ENCODE measurements at places on chromosomes 6 and 20. TPM values are rescaled to one million over a fixed set of nuclear protein-coding genes. Genes with fewer than 3 reads are reported as not detected.

DNA sequence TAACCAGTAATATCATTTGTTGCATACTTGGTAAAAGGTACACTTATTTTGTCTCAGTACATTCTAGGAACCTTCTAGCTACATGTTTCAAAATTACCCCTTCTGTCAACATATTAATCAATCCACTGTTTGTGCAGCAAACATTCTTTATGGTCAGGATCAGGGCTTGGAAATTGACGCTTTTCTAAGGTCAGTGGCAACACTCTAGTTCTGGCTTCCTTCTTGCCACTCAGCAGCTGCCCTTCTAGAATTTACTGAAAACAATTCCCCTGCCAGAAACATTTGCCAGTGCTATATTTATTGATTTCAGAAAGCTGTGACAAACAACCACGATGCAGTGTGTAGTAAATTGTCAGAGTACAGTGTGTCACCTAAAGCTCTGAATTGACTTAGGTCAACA is 84.7 kb upstream of the FBXL4 start:
- H3K4me1 ChIP-seq: no peaks in the 10 kb centered on the region
- no peaks in the 10 kb centered on the region for H3K36me3 ChIP-seq
- H3K27ac ChIP-seq: no peak overlapping the region

The SMOC2 gene
- total RNA-seq: 9.4 TPM

GRCh38 chr6:72080260-72080941 is 194.1 kb downstream of the RIMS1 start:
- no peak overlapping the region for H3K4me3 ChIP-seq
- no peaks in the 10 kb centered on the region for H3K27me3 ChIP-seq
- H3K36me3 ChIP-seq: no peaks in the 10 kb centered on the region
- no peaks in the 10 kb centered on the region for H3K4me1 ChIP-seq

- no peaks in the 10 kb centered on the region for H3K27me3 ChIP-seq
- H3K27ac ChIP-seq: no peak overlapping the region
- DNase-seq: no peak
- H3K4me3 ChIP-seq: no peak overlapping the region
- H3K4me1 ChIP-seq: peaks cover 14% of the 10 kb centered on the region
- no peaks in the 10 kb centered on the region for H3K36me3 ChIP-seq
These were observed 105.0 kb upstream of the BEND6 start for GRCh38 chr6:56849896-56850295.

DNA sequence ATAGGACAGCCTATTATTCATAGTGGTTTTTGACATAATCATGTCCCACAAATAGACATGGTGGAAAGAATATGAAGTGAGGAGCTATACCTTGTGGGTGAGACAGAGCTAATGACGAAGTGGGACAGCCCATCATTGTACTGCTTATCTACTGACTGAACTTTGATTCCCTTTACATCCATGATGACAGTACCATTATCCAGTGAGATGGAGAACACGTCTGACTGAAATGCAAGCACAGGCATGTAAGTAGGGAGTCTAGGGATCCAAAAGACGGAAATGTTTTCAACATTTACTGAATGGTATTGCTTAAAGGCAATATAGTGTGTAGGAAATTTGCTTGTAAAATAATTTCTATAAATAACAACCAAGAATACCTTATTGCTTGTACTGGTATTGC is 43.5 kb downstream of the FAM229B start:
- DNase-seq: no peak
- no peak overlapping the region for H3K4me3 ChIP-seq
- no peaks in the 10 kb centered on the region for H3K4me1 ChIP-seq
- H3K36me3 ChIP-seq: peaks cover 87% of the 10 kb centered on the region
- no peaks in the 10 kb centered on the region for H3K27me3 ChIP-seq
- H3K27ac ChIP-seq: no peak overlapping the region

DNA sequence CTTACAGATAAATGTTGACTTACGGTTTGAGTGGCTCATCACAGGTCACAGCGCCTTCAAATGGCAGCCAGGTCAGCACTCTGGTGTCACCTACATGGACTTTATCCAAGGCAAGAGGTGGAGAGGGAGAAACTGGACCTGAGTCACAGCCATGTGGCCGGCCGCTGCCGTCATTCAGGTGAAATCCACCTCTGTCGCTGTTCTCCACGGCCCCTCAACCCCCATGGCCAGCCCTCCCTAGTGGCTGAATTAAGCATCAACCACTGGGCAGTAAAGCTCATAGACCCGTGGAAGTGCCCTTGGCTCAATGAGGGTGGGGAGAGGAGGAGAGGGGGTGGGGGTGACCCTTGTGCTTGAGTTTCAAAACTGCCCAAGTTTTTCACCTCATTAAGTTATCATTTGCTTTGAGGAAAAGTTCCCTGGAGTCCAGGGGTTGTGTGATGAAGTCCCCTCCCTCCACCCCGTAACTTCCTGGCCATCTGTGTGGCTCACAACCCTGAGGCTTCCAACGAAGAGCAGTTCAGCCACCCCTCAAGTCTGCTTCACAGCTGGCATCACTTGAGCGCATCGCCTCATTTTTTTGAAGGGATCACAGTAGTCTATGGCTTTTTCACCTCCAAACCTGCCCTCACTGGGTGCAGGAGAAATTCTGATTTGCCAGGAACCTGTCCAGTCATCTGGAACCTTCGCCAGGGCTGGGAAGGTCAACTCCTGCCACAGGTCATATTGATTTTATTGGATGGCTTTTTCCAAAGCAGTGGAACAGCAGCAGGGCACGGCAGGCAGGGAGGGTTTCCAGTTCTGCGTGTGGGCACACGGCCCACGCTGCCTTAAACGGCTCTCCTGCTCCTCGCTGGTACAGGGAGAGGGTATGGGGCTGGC is 43.5 kb upstream of the APCDD1L start:
- no peak overlapping the region for H3K4me3 ChIP-seq
- DNase-seq: no peak
- H3K27ac ChIP-seq: no peak overlapping the region
- H3K36me3 ChIP-seq: no peaks in the 10 kb centered on the region

The COL9A1 gene
- total RNA-seq: 0.09 TPM
